T follicular helper cell (primary cell): ENCODE measurements at places on chromosomes 3 and 15.
A peak's percentile ranks its signal among the peaks of the same experiment; 100 is the strongest.

DNA sequence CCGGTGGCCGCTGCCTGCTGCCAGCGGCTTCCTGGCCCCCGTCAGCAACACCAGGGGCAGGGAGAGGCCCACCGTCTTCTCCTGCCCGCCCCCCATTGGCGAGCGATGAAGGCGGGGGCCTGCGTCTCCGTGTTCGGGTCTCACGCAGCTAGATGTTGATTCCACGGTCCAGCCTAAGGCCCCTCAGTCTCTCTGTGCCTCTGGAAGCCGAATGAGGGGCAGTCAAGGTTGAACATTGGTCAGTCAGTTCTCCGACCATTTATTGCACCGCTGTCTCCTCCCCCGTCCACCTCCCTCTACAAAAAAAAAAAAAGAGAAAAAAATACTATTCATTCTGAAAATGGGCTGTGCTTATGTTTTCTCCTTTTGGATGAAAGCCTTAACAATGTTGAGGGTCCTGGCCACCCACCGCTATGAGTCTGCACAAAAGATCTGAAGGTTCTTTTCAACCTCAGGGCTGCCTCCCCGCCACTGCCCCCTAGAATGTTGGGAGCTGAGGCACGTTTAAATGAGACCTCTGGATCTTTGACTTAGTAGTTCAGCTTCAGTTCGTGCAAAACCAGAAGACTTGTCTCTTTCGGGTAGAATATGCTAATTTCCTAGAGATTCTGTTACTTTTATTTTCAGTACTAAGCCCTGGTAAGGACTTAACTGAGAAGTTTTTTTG, 736 bp downstream of the IREB2 start:
- DNase-seq: peak; percentile 4

DNA sequence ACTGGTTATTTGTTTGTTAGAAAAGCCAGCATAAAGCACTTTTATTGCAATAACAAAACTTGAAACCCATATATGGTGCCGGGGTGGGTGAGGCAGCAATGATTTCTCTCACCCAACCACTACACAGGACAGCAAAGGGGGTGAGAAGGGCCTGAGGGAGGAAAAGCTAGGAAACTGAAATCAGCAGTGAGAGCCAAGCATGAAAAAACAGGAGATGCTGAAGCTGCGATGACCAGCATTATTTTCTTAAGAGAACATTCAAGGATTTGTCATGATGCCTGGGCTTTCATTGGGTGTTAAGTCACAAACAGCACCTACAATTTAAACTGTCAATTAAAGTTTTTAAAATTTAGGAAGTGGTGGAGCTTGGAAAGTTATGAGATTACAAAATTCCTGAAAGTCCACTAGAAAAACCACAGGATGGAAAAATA, 11.9 kb upstream of the TM4SF4 start:
- DNase-seq: no peak

GRCh38 chr15:60373327-60373726, 24.5 kb downstream of the ANXA2 start:
- no peak for DNase-seq

DNA sequence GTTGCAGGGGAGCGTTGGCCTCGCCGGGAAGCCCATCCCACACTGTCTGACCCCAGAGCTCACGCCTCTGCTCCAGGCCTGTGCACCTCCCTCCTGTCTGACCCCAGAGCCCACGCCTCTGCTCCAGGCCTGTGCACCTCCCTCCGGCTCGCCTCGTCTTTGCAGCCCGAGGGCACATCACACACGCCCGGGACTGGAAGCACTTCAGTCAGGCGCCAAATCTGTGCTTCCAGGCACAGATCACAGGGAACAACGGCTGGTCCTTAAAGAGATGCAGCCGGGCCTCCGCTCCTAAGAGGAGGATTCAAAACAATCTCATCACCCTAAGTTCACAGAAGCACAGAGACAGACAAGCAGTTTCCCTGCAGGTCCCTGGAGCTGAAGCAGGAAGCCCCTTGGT, 103.0 kb upstream of the RPL32 start:
- no peak for DNase-seq

- DNase-seq: no peak
Measured at GRCh38 chr3:152595975-152596821, 238.7 kb upstream of the P2RY1 start.
